ENCODE measurements at places on chromosomes 13 and 19.

DNA sequence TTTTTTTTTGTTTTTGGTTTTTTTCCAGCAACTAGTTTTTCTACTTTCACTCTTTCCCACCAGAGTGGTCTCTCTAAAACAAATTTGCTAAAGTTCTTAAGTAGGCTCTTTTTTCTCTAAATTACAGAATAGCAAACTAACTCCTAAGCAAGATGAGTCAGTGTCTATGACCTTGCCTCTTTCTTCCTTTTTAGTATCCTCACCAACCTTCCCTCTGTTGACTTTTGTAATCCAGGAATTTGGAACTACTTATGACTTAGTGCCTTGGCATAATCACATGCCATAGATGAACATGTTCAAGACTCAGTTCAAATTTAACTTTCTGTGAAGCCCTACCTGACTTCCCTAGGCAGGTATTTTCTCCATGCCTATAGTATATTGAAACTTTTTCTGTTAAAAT is 32.3 kb upstream of the AKAP11 start:
- DNase-seq = no peak

DNA sequence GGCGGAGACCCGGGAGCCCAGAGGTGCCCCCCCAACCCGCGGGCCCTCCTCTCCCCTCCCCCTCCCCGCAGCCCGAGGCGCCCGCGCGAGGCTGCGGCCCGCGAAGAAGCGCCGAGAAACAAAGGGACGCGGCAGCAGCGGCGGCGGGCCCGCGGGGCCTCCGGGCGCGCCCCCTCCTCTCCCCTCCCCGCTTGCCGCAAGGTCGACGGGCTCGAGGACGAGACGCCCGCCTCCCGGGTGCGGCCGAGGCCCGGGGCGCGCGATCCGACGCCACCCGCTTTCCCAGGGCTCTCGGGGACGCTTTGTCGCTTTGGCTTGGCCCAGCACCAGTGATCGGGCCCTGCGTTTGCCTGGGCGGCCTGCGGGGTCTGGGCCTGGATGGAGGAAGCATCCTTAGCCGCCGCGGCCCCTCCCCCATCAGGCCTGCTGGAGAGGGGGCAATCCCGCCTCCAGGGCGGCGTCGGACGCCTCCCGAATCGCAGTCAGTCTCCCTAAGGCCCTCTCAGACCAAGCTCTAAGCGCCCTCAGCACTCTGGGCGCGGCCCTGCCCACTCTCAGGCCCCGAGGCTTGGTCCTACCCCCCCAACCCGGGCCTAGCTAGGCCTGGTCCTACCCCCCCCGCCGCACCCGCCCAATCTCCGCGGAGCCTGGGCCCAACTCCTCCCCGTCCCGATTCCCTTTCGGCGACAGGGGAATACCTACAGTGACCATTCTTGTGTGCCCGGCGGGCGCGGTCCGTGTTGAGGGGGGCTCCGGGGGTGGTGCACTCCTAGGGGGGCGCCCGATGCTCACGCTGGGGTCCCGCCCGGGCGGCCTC is 740 bp downstream of the ELAVL3 start:
- no peak for DNase-seq

DNA sequence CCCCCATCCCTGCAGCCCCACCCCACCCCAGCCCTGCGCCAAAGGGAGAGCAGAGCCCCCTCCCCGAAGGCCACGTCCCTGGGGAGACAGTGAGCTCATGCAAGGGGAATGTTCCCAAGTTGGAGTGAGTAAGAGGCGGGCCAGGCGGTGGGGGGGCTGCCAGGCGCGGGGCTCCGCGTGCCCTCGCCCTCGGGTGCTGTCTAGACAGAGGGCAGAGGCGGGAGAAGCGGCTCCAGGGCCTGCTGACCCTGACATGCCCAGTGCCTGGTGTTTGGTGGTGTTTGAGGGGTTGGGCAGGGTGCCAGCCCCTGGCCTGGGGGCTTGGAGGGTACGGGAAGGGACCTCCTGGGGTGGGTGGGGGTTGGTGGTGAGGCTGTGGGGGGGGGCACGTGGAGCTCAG is 1.0 kb downstream of the FSTL3 start:
- peak; percentile 92 for DNase-seq

- DNase-seq = peak; percentile 51
Measured at GRCh38 chr19:16702123-16702522, 17.5 kb upstream of the NWD1 start.

- peak; percentile 29 for DNase-seq
Measured at GRCh38 chr13:86563308-86563707, 764.1 kb upstream of the SLITRK6 start.

- no peak for DNase-seq
Measured at GRCh38 chr19:29379257-29380021, 146.4 kb upstream of the VSTM2B start.

GRCh38 chr13:27825072-27825471 is 32.8 kb downstream of the GSX1 start:
- no peak for DNase-seq

GRCh38 chr19:13366529-13367143 is 139.6 kb downstream of the CACNA1A start:
- peak; percentile 51 for DNase-seq

Measured in GM03348 (cell line).